ENCODE measurements at places on chromosomes 1 and 21.

DNA sequence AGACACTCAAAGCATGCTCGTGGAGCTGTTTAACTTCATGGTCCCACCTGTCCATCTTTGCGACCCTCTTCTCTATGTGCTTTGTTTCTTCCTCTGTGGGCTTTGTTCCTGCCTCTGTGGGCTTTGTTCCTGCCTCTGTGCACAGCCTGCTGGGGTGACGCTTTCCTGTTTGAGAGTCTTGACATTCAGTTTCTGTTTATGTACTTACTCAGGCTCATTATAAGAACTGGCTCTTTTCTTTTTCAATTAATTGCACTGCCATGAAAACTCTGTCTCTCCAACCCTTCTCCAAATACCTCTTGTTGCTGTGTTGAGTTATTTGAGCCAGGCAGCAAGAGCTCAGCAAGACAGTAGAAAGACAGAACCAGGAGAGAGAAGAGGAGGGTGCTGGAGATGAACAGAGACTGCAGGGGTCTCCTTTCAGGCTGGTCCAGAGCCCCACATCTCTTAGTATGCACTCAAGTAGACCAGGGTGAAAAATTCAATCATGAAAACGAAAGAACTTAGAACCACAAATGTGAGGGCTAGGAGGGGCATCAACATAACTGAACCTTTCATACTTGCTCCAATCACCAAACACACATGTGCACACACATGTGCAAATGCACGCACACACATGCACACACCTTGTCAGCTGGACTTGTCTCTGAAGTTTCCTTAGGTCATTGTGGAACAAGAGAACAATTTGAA is 88.3 kb upstream of the SGIP1 start:
- peak; percentile 19 for DNase-seq

DNA sequence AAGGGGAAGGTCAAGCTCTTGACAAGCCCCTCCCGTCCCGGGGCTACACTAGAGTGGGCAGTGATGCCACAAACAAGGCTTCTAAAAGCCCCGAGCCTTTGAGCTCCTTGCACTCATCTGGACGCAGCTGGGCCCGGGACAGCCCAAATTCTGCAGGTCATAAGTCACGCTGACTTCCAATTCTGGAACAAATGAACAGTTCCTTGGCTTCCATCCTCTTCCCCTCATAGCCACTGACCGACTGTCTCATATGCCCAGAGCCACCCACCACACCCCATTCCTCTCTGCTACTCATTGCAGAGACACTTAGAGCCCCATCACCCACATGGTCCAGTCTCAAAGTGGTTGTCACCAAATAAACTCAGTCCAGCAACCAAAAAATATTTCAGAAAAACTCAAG is 32.8 kb upstream of the PRELP start:
- no peak for DNase-seq

GRCh38 chr1:154400381-154400801 is 4.8 kb upstream of the IL6R start:
- no peak for DNase-seq

GRCh38 chr1:243944429-243945160 is 94.6 kb upstream of the AKT3 start:
- DNase-seq: no peak

DNA sequence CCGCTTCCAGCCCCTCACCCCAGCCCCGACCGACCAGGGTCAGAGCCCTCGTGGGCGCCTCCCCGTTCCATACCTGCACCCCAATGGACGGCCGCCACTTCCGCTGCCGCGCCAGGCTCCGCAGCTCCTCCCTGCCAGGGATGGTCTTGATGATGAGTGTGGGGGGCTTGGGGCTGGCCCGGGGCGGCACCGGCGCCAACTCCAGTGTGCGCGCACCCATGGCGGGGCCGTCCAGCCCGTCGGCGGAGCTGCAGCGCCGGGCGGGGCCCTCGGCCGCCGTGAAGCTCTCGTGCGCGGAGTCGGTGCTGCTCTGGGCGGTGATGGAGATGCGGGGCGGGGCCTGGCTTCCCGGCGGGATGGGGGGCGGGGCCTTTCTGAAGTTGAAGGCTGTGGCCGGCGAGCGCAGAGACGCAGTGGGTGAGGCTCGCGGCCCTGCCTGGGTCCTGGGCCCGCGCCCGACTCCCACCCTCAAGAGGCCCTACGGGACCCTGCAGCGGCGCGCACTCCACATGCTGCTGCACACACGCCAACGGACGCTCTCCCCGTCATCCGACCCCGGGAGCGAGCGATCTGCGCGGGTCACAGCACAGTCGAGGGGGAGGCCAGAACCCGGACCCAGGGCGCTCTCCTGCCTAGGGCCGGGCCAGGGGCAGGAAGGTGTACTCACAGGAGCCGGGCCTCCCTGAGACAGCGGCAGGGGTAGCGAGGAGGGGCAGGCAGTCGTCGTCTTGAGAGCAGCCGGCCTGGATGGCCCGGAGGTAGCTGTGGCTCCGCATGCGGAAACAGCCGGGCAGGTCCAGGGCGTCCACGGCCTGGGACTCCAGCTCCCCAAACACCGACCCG is 26.1 kb upstream of the SMIM12 start:
- DNase-seq: peak; percentile 14

DNA sequence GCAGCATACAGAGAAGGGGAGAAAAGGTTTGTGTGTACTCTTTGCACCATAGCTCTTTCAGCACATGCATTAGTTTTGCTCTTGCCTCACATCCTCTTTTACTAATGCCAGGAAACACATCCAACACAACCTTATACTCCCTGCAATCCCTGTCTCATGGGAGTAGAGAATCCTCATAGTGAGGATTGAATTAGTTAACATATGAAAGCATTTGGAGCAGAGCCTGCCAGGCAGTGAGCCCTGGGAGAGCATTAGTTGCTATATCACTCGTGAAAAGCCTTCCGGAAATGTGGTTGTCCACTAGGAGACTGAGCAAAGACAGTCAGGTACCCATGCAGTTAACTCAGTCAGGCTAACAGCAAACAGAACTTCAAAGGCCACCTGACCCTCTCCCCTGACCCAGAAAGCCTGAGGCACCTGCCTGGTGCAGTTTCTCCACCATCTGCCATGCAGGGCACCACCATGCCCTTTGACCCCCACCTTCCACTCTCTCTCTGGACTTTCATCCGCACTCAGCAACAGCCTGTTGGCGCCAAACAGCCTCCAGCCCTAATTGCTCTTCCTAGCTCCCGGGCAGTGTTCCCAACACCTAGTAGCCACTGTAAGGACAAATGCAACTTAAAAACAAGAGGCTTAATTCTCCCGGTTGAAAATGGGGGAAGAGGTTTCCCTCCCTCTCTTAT is 14.9 kb upstream of the AGT start:
- no peak for DNase-seq

GRCh38 chr1:76764638-76765454 is 102.4 kb upstream of the ST6GALNAC5 start:
- DNase-seq: no peak

DNA sequence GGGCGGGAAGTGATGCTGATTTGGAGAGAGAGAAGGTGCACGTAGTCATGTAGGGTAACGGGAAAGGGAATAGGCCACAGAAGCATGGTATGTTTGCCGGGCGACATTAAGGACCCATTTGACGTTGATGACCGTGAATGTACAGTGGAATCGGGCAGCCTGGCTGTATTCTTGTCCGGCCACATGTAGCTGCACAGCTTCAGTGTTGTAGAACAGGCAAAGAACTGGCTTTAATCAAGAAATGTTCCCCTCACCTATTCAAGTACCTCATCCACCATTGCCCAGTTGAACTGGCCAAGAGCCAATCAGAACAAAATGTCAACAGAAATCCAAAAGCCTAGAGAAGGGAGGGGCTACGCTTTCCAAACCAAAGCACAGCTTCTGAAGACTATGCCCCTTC is 104.8 kb downstream of the DHRS3 start:
- DNase-seq: no peak

GRCh38 chr1:207754974-207755700 is 3.3 kb downstream of the CD46 start:
- DNase-seq: no peak

GRCh38 chr1:188061881-188062280 is 1233.1 kb downstream of the PLA2G4A start:
- no peak for DNase-seq

DNA sequence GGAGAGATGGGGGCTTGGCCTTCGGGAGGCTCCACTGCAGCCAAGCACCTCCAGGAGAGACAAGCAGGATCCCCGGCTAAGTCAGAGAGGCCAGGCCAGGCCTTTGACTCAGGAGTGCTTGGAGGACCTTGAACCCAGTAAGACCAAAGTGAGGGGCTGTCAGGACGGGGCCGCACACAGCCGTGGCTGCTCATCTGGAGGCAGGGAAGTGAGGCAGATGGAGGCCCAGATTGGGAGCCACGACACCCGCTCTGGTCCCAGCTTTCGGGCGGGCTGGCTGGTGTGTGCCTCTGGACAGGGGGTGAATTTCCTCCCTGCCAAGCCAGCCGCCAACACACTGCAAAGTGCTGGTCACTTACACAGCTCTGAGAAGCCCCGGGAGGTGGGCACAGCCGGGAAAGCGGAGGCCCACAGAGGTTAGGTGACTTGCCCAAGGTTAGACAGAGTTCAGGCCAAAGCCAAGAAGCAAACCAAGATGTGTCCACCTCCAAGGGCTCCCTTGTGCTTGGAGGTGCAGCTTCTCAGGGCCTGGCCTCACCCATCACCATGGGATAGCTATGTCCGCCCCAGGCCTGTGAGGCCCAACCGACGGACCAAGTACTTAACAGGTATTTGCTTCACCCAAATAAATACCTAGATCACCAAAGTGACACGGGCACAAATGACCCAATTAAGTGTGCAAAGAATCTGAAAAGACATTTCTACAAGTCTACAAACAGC is 58.3 kb downstream of the CHD5 start:
- no peak for DNase-seq

- no peak for DNase-seq
Measured at GRCh38 chr1:236124965-236125364, 17.4 kb upstream of the GPR137B start.

DNA sequence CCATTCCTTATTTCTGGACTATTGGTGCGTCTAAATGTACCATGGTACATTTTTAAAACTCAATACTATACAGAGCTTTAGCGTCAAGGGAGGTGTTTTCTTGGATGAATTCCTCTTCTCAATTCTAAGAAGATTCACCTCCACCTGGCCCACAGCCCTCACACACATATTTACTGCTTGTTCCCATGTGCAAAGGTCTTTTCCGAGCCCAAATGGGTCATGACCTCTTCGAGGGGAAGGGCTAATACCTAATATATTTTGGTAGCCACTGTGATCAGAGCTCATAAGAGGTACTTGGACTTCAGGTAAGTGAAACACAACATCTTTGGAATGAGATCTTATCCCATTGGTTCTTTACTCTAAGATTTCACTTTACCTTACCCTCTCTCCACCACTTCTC is 205.9 kb downstream of the SDCCAG8 start:
- DNase-seq: no peak

DNA sequence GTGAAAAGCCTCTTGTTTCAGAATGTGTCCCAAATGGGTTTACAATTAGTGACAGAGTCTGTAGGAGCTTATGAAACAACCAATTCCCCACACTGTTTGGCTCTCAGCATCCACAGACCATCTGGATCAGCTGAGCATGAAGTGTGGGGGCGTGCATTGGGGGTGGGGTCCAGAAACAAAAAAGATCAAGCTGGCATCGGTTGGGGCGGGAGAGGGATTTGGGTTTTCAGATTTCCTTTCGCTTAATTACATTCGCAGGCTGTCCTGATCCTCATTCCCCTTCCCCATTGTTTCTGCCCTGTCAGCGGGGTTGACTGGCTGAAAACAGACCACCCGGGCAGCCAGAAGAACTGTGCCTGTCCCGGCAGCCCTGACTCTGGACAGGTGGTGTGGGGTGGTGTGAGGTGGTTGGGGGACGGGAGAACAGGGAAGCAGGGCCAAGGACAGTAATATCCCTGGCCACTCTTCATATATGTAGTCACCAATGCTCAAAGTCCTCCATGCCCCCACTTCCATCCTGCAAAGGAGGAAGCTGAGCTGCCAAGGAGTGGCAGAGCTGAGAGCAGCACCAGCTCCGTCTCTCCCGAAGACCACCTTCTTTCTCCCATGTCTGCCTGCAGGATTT is 92.0 kb downstream of the IER5 start:
- no peak for DNase-seq

DNA sequence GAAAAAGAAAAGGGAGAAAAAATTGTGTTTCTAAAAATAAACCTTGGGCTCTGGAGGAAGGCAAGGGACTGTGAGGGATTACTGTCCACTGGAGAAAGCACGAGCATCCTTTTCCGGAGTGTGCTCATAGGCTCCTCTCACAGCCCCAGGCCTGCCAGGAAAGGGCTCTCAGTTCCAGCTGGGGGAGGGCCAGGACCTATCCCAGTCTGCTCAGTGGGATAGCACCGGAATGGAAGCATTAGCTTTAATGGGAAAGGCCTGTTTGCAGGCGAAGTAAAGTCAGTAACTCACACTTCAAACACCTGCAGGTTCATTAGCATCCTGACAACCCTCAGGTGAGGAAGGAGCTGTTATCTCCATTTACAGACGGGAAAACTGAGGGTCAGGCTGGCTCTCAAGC is 113.9 kb upstream of the USP24 start:
- no peak for DNase-seq

DNA sequence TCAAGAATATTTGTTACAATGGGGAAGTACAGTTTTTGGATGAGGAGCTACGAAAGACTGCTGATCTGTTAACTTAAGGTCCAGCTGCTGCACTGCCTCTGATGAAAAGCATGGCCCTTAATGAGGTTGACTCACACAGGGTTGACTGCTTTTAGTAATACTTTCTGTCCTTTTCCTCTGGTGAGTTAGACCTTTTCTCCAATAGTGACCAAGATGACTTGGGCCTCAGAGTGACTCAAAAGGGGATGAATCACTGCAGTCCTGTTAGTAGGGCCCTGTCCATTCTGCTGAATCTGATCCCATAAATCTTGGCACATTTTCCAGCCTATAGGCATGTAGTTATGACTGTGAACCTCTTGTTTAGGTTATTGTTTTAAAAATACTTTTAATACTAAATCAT is 2.7 kb downstream of the DISP1 start:
- DNase-seq: no peak

GRCh38 chr1:23533246-23534023 is 2.4 kb upstream of the E2F2 start:
- no peak for DNase-seq

DNA sequence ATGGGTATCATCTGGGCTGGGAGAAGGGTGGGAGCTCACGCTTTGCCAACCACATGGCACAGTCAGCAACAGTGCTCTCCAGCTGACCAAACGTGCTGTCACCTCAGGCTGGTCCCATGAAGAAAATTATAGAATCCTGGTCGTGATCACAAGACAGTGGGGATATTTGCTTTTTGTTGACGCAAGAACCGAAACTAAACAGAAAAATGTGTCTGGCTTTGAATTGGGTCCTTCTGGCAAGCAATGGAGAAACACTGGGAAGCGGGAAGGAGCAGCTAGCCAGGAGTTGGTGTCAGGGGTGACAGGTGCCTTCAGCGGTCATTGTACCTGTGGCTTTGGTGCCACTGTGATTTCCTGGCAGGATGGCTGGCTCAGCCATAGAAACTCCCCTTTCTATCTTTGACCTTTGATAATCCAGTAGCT is 304.8 kb downstream of the PAPPA2 start:
- DNase-seq: no peak

Data from stimulated activated CD8-positive, alpha-beta memory T cell treated with anti-CD3 and anti-CD28 coated beads, Interleukin-2, amount 100 ng/mL, for 1 hour (primary cell).